ENCODE measurements at places on chromosomes 4 and X.

GRCh38 chr4:982814-983213 lies 4.0 kb upstream of the IDUA start:
- DNase-seq: no peak

DNA sequence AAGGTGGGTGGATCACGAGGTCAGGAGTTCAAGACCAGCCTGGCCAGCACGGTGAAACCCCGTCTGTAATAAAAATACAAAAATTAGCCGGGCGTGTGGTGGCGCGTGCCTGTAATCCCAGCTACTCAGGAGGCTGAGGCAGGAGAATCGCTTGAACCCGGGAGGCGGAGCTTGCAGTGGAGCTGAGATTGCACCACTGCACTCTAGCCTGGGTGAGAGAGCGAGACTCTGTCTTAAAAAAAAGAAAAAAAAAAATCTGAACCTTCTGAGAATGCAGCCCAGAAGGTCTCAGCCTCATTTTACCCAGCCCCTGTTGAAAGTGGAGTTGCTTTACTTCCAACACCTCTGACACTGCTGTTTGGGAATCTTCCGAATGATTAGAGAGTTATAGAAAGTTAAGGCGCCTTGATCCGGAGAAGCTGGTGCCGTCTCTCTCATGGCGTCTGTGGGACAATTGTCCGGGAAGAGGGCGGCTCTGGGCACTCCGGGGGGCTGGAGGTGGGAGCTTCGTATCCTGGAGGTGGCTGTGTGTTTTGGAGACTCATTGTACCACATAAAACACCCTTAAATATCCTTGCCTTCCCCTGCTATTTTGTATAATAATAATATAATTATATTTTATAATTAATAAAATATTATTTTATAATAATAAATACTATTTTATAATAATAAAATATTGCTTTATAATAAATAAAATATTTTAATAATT lies 92.7 kb upstream of the PPP2R3B start:
- DNase-seq: no peak

DNA sequence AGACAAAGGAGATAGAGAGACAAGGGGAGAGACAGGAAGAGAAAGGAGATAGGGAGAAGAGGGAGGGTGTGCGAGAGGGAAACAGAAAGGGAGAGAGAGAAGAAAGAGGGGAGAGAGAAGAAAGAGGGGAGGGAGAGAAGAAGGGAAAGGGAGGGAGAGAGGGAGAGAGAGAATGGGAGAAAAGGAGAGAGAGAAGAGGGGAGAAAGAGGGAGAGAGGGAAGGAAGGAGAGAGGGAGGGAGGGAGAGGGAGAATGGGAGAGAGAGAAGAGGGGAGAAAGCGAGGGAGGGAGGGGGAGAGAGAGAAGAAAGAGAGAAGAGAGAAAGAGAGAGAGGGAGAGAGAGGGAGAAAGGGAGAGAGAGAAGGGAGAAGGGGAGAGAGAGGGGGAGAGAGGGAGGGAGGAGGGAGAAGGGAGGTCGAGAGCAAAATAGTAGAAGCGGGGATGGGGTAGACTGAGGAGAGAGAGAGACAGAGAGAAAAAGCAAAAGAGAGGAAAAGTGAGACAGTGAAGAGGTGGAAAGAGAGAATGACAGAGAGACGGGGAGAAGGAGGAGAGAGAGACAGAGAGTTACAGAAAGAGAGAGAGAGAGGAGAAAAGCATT lies 218.2 kb downstream of the DHRSX start:
- no peak for DNase-seq

DNA sequence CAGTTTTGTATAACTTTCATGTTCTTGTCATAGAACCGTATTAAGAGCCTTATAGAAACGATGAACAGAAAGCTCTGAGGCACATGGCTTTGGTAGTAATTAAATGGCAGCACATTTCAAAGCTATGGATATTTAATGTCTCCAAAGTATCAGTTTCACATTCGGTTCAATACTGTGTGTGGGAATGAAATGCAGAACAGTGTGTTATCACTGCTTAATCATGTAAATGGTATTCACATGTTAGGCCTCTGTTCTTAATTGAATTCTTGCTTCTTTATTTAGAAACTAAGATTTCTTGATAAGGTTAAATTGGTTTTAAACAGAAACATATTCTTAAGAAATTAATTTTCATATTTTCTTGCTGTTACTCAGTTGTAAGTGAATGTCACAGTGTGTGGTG lies 701.0 kb upstream of the PITX2 start:
- DNase-seq: no peak

DNA sequence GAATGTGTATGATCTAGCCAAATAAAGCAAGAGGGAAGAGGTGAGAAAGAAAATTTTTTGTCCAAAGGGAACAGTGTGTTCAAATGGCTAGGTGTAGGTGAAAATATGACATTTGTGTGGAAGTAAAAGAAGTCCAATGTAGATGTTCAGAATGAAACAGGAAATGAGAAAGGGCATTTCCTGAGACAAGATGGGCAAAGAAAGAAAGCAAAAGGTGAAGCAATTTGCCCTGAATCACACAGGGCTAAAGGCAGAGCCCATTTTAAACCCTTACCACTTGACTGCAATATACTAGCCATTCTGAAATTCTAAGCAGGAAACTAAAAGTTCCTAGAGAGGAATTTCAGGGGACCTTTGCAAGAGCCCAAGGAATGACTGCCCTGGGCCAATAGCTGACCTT lies 36.0 kb downstream of the CLOCK start:
- no peak for DNase-seq

All from NCI-H1092 (cell line).